ENCODE measurements at places on chromosomes 11 and 22. TPM values are rescaled to one million over a fixed set of nuclear protein-coding genes. Genes with fewer than 3 reads are reported as not detected.

DNA sequence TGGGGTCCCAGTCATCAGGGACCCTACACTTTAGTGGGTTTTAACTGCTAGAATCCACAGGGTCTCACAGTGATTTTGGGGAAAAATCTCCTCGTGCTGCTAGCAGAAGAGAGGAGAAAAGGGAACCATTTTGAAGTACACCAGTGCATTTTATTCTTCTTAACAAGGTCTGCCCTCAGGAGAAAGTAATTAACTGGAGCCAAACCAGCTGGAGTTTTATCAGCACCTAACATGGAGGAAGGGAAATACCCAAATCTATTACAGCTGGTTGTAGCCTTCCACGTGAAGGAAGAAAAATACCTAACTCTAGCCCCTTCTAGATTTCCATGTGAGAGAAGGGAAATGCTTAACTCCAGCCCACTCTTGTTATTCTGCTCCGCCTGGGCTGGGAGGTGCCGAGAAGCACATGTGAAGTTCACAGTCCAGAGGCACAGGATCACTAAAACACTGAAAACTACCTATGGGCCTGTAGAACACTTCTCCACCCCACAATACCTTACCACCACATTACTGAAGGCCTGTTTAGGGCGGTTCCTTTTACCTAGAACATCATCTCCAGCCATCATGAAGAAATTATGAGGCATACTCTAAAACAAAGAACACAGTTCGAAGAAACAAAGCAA, 31.3 kb upstream of the TEAD1 start:
- no peak for DNase-seq

GRCh38 chr11:118239509-118240205, 12.5 kb downstream of the MPZL3 start:
- DNase-seq = no peak

DNA sequence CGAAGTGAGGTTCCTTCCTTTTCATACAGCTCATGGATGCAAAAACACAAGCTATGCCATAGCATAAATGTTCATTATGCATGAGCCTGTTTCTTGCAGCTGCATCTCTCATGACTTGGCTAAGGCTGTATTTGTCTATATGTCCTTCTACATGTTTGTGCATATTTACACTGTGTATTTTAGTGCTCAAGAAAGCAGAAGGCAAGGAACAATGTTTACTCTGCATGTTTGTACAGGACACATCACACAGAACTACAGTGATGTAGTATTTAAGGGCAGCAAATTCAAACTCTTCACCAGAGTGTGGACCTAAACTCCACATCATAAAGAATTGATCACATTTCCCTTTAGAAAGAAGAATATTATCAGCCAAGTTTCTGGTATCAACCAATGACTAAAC, 170.3 kb downstream of the CADM1 start:
- no peak for DNase-seq

- no peak for DNase-seq
Measured at GRCh38 chr11:111443032-111443431, 64.0 kb upstream of the POU2AF1 start.

GRCh38 chr11:124446916-124447315, 1.4 kb upstream of the OR8B8 start:
- DNase-seq = no peak

DNA sequence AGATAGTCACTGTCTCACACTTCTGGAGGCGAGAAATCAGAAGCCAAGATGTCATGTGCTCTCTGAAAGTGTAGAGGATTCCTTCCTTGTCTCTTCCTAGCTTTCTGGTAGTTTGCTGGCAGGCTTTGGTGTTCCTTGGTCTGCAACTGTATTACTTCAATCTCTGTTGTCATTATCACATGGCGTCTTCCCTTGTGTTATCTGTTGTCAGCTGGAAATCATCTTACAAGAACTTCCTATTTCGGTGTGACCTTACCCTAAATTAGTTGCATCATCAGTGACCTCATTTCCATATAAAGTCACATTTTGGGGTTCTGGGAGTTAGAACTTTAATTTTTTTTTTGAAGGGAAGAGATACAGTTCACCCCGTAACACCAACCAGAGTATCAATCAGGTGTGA, 3.3 kb upstream of the LIN7C start:
- no peak for DNase-seq

GRCh38 chr11:120940160-120940848, 83.6 kb upstream of the TBCEL start:
- DNase-seq = no peak

- peak; percentile 88 for DNase-seq
Measured at GRCh38 chr22:44828193-44828592, 75.8 kb downstream of the ARHGAP8 start.

- DNase-seq = no peak
Measured at GRCh38 chr22:45548991-45549761, 46.5 kb downstream of the FBLN1 start.

DNA sequence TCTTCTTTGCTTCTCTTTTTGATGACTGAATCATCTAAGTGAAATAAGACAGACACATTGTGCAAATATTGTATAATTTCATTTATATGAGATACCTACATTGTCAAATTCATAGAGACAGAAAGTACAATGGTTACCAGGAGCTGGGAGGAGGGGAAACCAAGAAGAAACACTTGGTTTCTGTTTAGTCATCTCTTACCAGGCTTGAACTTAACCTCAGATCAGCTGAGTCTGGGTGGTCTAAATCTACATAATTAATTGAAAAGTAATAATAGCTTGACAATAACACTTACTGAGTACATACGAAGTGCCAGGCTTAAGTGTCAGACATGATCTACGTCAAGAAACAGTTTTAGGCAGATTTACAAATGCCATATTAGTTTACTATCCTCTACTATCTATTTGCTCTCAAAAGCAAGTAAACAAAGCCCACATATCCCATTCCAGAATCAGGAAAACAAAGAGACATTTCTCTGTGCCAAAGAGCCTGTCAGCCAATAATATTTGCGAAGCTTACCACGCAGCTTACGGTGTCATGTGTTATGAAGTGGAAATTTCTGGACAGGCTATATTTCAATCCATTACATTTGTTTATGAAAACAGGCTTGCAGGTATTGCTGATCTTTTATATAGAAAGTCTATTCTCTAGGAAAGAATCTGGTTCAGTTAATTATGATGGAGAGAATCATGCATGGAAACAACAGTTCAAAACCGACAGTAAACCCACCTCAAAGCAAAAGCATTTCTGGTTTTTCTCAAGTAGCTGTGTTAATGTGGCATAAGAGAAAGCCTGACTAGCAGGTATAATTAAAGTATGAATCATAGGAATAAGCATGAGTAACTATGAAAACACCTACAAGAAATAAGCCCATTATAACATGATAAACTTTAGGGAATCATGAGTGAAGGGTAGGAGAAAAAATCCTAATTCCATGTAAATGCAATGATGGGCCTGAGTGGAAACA, 2.7 kb upstream of the ARHGAP42 start:
- DNase-seq = no peak

TMEM45B gene
- not detected for total RNA-seq

PRSS23 gene
- total RNA-seq = 5.0 TPM

SLC22A24 gene
- not detected for total RNA-seq

MUC2 gene
- not detected for total RNA-seq

APIP gene
- 25.7 TPM for total RNA-seq

DMC1 gene
- 7.1 TPM for total RNA-seq

SLC7A4 gene
- total RNA-seq = 0.27 TPM

LMNTD2 gene
- 3.1 TPM for total RNA-seq
